Pons (tissue), 1 donor: ENCODE measurements at places on chromosomes 11 and 22.

DNA sequence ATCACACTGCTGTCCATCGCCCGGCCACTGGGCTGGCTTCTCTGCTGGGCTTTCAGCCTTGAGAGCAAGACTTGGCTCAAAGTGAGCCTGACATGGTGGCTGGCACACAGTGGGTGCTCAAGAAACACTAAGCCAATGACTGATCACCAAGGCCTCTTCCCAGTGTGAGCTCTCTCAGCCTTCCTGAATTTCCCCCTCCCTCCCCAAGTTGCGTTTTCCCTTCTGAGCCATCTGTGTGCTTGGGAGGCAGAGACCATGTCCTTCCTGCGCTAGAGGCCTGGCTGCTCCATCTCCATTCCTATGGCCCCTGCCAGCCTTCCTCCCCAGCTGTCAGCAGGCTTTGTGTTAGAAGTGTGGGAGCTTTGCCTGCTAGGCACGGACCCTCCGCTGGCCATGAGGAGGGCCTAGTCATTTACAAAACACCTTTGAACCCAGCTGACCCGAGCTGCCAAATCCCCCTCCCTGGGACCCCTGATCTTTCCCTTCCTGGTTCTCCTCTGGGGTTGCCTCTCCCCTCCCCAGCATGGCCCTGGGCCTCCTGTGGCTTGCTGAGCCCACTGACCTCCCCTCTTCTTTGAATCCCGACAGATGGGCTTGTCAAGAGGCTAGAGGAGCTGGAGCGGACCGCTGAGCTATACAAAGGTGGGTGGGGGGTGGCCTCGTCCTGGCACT is 13.2 kb downstream of the PICK1 start:
- no peak for DNase-seq

DNA sequence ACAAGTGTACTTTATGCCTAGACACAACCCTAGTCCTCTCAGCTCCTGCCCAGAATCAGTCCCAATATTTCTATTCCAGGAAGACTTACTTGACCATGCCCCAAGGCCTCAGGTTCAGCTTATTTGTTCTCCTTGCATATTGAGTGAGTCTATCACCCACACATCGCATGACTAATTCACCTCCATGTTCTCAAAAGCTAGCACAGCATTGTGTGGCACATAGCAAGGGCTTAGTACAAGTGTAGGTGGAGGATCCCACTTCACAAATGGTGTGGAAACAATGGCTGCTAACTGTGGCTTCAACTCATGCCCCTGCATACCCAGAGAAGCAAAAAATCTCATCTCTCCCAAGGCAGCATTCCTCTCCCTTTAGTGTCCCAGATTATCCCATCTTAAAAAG is 602.6 kb upstream of the API5 start:
- no peak for DNase-seq

DNA sequence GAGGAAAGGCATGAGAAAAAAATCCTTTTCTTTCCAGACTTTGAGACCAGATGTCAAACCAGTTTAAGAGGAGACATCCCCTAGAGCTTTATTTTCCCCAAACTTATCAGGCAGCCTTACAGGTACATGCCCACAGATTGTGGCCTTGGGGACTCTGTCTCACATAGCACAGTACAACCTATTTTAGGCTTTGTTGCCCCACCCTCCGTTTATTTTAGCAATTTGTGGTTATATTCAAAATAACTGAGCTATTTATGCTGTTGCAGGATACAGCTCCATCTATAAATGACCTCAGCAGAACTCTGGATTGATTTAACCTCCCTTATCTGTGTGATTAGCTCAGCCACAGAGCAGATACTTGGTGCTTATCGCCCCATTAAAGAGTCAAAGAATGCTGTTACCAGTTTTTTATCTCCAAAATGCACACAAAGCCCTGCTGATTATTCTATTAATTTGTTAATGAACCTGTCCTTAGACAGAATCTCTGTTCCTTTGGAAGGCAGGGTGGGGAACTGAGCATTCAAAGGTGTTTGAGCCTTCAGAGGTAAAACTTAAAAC is 525.2 kb downstream of the OPCML start:
- DNase-seq, result no peak

GRCh38 chr11:19987331-19987801 is 172.9 kb downstream of the DBX1 start:
- no peak for DNase-seq

GRCh38 chr22:26905076-26905475 is 247.7 kb downstream of the MIAT start:
- no peak for DNase-seq

DNA sequence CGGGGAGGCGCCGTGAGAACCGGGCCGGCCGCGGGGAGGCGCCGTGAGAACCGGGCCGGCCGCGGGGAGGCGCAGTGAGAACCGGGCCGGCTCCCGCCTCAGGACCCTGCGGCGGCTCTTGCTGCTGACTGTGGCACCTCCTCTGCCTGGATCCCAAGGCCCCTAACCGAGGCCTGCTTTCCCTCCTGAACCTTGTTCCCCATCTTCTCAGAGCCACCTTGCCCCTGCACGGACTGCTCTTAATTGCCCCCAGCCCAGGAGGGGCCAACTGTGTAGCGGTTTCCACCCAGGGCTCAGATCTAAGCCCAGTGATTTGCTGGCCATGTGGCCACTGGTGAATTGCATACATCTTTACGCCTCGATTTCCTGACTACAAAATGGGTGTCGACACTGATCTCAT is 112.2 kb upstream of the B3GAT1 start:
- DNase-seq, result no peak

GRCh38 chr11:45082744-45083543 is 63.5 kb upstream of the PRDM11 start:
- DNase-seq, result peak; percentile 58

GRCh38 chr11:68343761-68344256 is 31.4 kb downstream of the LRP5 start:
- no peak for DNase-seq

GRCh38 chr11:58524232-58525036 is 16.5 kb upstream of the OR5B21 start:
- DNase-seq, result peak; percentile 89

DNA sequence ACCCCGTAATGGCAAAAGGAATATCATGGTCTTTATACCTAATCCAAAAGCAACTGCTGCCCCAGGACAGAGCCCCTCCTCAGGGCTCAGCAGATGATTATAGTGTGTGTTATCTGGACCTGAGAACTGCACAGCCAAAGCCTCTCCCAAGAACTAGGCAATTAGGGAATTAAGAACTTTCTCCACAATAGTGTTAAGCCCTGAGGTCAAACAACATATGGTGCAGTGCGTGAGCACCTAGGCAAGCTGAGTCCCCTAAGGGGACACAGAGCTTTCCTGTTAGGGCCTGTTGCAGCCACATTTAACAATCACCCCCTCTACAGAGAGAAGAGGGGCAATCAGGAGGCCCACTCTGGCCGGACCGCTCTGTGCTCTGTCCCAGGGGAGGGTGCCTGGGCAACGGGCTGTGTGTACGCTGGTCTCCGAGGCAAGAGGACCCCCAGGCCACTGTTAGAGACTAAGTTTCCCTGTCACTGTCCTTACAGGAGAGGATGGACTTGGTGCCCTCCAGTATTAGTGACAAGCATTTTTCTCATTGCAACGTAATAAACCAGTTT is 1.4 kb upstream of the KCNJ5 start:
- DNase-seq, result no peak

- DNase-seq, result no peak
Observed at GRCh38 chr22:17861909-17862308, 87.6 kb upstream of the BID start.

- DNase-seq, result no peak
Observed at GRCh38 chr11:109237636-109238035, 184.4 kb upstream of the C11orf87 start.

GRCh38 chr11:64322925-64323260 is 5.0 kb downstream of the PRDX5 start:
- no peak for DNase-seq

GRCh38 chr22:50686794-50687193 is 14.2 kb downstream of the SHANK3 start:
- DNase-seq, result no peak
